ENCODE measurements at places on chromosomes 1 and 21.
A peak's percentile ranks its signal among the peaks of the same experiment; 100 is the strongest.

- DNase-seq = no peak
Observed at GRCh38 chr1:40431385-40431784, 18.9 kb upstream of the ZFP69B start.

- no peak for DNase-seq
Observed at GRCh38 chr1:226233806-226234205, 10.3 kb downstream of the MIXL1 start.

- peak; percentile 32 for DNase-seq
Observed at GRCh38 chr21:38440746-38441145, 57.5 kb downstream of the ERG start.

DNA sequence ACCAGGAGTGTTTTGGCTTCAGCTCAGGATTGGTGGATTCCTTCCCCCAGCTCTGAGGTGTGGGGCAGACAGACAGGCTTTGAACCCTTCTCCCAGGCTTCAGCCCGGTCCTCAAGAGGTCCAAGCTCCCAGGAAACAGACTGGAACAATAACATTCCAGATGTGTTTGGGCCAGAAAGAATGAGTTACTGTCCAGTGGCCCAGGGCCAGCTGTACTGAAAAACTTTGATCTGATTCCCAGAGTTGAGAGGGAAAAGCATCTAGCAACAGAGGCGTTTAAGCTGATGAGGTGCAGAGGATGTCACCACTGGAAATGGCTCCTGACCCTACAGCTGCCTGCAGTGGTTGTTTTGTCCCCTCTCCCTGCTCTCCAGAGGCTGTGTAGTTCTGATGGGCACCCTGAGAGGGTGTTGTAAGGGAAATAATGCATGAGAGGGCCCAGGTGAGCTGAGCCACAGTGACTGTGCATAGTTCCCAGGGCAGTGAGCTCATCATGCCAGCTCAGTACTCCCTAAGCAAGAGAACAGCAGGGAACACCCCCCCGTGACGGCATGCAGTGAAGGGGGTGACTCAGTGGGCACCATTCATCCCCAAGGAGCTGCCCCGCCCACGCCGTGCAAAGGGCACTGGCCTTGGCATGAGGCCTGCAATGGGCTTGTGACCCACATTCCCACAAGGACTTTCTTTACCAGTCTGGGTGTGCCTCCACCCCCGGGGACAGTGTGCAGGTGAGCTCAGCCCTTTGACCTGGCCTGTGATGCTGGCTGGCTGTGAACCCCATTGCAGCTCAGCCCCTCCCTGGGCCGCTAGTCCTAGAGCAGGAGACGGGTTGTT lies 13.8 kb upstream of the SFN start:
- no peak for DNase-seq

DNA sequence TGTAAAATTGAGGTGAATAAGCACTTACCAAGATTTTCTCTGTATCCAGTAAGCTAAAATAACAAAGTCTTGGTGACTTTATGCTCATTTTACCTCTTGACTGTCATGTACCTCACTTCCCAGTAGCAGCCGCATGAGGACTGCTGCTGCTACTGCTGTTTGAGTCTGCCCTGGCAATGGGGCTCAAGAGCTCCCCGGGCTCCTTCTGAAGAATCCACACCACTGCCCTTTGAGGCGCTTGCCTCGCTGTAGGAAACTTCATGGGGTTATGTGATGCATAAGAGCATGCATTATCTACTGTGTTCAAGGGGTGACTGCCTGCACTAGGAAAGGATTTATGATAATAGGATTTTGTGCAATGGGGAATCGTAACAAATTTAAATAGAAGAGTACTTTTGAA lies 113.5 kb downstream of the NTNG1 start:
- peak; percentile 90 for DNase-seq

GRCh38 chr1:41955461-41956159 lies 36.9 kb upstream of the HIVEP3 start:
- peak; percentile 84 for DNase-seq
